ENCODE measurements at places on chromosomes 3 and 15. TPM values are rescaled to one million over a fixed set of nuclear protein-coding genes. Genes with fewer than 3 reads are reported as not detected.

DNA sequence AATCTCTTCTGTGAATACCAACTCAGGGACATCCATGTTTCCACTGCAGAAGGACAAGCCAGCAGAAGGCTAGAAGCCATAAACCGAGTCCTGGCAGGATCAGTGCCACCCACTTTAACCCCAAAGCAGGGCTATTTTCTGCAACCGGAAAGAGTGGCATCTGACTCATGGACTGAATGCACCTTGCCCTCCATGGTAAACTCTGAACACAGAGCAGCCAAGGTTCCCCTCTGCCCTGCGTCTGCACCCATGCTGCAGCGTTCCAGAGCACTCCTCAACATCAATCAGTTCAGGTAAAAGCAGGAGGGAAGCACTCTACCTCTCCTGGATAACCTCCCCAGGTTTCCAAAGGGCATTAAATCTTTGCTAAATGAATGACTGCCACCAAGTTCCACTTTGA, 801 bp upstream of the NGRN start:
- DNase-seq: peak; percentile 82

RASGRP1 gene
- 1.5 TPM for total RNA-seq

- DNase-seq: no peak
Observed at GRCh38 chr3:183370391-183370790, 58.0 kb downstream of the MCF2L2 start.

DNA sequence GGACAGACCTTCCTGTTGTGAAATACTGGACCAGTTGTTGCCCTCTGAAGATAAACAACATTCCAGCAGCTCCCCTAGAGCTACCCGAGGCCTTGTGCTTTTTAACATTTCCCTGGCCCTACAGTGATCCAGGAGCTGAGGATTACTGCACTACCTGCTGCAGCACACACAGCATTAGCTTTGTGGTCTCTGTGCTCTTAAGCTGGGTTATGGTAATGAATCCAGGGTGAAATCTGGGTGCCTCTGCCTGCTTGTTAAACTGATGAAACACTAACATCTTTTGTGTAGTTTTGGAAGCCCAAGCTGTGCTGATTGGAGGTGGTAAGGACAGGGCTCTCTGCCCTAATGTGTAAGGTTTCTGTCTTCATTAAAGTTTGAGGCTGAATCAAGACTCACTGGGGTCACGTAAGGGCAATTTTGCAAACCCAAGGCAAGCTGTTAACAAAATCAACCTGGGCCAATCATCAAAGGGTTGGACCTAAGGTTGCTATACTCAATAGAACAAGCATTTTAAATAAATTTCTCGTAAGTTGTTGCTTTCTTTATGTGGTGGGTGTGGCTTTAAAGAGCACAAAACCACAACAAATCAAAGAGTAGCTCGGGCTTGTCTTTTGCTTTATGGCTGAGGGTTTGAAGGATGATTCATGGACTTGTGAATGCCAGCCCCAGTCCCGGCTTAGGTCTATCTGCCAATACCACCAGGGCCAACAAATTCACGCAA, 183.9 kb downstream of the TPRG1 start:
- DNase-seq: peak; percentile 40

DNA sequence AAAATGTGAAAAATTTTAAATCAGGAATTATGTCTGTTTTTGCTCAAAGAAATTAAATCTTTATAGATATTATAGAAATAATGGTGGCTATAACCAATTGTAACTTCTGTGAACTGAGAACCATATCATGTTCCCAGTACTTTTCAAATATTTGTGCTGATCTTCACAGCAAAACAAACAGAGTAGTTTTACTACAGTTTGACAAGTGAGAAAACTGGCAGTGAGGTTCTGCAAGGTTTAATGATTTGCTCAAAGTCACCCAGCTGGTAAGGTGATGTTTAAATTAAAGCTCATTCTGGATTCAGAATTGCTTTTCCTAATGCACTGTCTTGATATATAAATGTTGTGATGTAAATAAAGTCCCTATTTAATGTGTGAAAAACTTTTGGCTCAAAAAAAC, 22.0 kb upstream of the SPTSSB start:
- DNase-seq: no peak

- no peak for DNase-seq
Observed at GRCh38 chr3:31165399-31165860, 271.0 kb upstream of the GADL1 start.

DNA sequence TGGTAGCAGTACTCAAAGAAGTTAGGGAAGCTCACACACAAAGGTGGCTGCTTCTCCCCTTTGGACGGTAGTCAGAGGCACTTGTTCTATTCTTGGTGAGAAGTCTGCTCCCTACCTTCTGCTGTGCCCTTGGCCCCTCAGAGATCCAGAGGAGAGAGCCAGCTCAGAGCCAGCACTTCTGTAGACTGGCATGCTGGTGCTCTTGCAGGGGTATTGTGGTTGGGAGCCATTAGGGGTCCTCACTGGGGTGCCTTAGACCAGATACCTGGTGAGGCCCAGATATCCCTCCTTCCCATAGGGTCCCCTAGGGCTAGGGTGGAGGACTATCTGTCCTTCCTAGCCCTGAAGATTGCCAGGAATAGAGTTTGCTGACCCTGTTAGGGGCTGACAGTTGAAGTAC, 140.6 kb downstream of the EEFSEC start:
- no peak for DNase-seq

GRCh38 chr3:147370349-147370748, 36.0 kb downstream of the ZIC4 start:
- no peak for DNase-seq

DNA sequence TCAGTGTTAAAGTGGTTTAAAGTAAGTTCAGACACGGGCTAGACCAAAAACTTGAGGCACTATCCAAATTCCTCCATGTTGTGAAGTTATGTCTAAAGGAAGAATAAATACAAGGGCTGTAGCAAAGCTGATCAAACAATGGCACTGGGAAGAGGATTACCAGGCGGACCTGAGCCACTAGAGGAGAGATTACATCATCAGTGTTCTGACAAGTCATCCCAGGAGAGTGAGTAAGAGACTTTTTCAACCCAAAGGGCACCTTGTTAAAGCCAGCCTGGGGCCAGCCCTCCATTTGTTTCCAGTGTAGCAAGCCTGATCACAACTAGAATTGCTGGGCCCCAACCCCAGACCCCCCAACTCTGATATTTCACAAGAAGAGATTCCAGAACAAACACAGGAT, 166.9 kb downstream of the DCLK3 start:
- DNase-seq: no peak

ZNF717 gene
- 9.5 TPM for total RNA-seq

DNA sequence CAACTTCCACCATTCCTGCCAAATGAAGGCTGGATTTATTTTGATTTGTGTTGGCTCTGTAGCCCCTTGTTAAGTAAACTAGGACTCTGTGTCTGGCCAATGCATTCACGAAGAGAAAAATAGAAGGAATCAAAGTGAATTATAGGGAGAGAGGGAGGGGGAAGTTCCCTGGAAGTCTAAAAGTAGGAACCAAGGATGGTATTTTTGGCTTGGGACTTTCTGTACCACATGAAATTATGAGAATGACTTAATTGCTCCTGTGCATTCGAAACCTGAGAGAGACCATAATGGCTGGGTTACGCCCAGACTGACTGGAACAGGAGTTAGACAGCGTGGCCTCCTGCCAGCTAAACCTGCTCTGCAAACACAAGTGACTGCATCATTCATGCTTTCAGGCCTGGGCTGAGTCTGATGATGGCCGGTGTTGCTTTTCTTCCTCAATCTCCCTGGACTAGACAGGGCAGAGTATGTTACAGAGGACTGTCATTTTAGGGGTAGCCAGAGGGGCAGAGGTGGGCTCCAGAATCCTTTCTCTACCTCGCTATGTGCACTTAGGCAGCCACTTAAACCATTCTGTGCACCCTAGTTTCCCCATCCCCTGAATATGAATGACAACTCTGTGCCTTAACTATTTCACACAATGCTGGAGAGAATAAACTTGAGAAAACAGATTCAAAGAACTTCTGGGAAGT, 58.9 kb downstream of the MYO1E start:
- peak; percentile 95 for DNase-seq

- DNase-seq: no peak
Observed at GRCh38 chr15:92603743-92604470, 51.7 kb downstream of the FAM174B start.

DNA sequence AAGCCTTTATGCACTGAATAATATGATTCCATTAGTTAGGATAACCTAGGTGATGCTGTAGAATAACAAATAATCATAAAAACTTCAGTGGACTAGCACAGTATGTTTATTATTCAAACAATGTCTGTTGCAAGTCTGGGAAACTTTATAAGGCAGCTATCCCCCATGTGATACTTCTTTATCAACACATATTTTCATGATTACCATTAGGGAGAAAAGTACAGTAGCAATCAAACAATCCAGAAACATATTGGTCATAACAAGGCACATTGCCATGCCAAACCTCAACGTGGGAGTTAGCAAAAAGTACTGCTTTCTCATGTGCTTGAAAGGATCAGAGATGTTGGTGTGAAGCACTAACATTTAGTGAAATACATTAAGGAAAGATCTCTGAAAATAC, 35.5 kb downstream of the EOMES start:
- DNase-seq: no peak

DNA sequence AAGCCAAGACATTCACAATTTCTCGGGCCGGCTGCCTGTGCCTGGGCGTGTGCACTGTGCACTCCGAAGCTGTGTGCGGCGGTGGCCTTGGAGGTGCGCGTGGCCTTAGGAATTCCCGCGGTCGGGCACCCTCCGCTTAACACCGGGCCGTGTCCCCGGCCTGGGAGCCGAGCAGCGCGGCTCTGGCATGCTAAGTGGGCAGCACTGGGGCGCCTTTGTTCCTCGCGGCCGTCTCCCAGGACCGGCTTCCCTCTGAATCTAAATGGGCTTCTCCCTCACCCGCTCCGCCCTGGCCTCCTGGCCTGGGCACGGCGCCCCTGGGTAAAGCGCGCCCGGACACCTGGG, 498 bp upstream of the ARNT2 start:
- DNase-seq: no peak

- no peak for DNase-seq
Observed at GRCh38 chr3:139830817-139831216, 104.2 kb upstream of the CLSTN2 start.

KBTBD12 gene
- total RNA-seq: 4.1 TPM

PARP9 gene
- 20.2 TPM for total RNA-seq

CLDN1 gene
- total RNA-seq: 2.2 TPM

DNA sequence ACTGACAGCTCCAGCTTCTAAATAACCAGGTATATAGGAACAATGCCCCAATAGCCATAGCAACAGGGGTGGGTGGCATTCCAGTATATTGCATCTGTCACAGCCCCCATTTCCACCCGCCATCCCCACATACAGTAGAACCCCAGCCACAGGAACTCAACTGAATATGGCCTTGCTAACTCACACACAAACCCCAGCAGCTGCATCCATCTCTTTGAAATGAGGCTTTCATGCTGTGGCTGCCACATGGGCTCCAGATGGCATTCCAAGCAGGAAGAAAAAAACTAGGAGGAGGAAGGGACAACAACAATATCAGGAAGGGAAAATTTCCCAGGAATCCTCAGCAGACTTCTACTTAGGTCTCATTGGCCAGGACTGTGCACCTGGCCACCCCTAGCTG, 54.6 kb downstream of the CCR3 start:
- no peak for DNase-seq

DNA sequence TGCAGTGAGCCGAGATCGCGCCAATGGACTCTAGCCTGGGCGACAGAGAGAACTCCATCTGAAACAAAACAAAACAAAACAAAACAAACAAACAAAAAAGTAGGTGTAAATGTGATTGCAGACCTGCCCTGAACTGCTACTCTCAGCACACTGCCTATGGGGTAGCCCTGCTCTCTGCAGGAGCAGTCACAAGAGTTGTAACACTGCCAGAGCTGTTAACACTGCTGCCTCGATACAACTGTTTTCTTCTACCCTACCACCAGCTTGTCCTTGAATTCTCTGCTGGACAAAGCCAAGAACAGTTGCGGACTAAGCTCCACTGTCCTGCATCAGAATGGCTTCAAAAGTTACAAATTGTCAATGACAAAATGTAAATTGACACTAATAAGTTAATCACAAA, 89.3 kb downstream of the ALCAM start:
- DNase-seq: no peak

DNA sequence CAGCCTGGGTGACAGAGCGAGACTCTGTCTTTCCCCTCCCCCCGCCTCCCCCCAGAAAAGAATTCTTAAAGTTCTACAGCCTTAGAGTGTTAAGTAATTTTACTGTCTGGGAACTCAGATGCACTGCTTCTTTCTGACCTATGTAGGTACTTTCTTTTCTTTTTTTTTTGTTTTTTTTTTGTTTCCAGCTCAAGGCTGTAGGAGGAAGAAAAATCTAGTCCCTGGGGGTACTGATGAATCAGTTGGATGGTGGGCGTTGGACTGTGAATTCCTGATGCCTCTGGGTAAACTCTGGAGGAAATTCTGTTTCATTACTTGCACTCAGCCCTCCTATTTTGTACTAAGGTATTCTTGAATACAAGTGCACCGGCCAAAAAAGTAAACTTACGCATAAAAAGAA, 10.8 kb downstream of the GHRL start:
- DNase-seq: no peak

Measured in colonic mucosa (tissue), 4 donors.